Stimulated activated CD4-positive, alpha-beta T cell treated with anti-CD3 and anti-CD28 coated beads, TNF-alpha, amount 100 ng/mL, for 1 hour (primary cell): ENCODE measurements at places on chromosomes 2 and 18.

DNA sequence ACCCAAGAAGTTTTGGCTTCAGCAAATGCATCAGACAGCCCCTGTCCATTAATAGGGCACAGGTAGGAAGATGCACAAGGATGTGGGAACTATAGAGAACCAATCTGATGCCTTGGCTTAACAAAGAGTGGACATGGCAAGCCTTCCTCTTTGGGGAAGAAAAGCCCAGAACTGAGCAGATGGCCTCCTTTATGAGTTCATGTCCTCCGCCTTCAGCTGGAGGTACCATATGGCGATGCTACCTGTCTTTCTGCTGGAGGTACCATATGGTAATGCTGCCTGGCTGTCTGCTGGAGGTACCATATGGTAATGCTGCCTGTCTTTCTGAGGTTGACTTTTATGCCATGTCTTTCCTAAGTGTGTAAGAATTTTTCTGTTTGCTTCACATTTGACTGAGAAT lies 6.0 kb downstream of the RETREG2 start:
- DNase-seq = no peak

- no peak for DNase-seq
Measured at GRCh38 chr2:102788216-102788884, 26.5 kb downstream of the TMEM182 start.

DNA sequence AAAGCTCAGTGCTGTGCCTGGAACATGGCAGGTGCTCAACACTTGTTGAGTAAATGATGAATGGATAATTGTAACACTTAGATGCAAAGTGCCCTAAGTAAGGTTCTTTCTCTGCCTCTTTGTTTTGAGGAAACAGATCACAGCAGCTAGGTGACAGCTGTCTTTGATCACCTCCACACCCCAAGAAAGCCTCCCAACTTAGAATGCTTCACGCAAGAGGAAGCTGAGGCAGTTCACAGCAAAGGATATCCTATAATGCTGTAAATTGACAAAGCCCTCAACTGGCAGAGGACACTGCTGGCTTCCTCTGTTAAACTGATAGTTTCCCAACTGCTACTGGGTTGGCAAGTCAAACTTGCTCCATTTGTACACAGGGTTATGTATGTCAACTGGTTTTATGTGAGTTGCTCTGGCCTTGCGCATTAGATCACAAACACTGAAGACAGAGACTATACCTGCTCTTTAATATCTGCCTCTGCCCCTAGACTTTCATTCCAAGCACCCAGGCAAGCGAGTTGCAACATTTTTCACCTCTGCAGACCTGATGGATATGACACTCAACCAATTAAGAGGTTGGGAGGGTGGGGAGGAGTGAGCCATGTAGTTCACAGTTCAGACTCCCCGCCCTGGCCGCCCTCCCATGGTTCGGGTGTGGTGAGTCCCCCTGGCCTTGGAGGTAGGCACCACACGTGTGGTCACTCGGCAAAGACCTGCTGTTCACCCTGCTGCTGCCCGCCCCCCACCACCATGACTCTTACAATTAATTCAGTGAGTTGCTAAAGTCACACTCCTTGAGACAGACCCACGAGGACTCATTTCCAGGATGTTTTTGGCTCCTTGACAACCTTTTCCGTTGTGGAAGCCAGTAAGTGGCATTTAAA lies 4.8 kb upstream of the MALL start:
- DNase-seq = no peak

DNA sequence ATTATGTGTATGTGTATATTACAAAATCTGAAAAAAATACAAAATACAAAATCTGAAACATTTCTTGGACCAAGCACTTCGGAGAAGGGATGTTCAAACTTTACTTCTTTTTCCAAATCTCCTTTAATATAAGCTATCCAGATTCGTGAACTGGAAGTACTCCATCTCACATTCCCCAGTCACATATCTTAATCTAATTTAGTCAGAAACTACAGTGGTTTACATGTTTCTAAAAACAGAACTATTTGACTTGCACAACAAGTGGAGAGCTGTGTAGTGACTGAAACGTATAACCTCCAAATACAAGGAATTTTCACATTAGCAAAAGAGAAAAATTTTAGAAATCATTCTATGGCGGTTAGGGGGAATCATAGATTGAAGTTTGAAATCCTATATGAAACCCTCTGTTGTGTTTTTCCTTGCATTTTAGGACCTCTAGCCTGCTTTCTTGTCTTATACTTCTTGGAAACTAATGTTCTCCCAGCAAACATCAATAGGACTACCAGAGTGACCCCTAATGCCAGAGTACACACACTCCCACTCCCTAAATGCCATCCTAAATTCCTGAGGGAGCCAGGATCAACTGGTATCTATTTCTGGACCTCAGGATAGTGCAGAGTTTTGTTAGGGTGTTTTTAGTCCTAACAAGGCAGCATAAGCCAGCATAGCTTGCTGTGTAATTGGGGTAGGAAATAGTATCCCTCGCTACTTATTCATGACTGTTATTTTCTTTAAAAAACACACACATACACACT lies 30.2 kb upstream of the ROCK1 start:
- DNase-seq = no peak

- DNase-seq = no peak
Measured at GRCh38 chr2:9310377-9310776, 103.8 kb downstream of the ASAP2 start.

GRCh38 chr2:218017211-218018053 lies 14.6 kb upstream of the TNS1 start:
- DNase-seq = no peak

GRCh38 chr2:191859681-191860080 lies 12.8 kb upstream of the CAVIN2 start:
- DNase-seq = no peak
